SJSA1 (cell line): ENCODE measurements at places on chromosomes 2 and 18. TPM values are rescaled to one million over a fixed set of nuclear protein-coding genes. Genes with fewer than 3 reads are reported as not detected.

DNA sequence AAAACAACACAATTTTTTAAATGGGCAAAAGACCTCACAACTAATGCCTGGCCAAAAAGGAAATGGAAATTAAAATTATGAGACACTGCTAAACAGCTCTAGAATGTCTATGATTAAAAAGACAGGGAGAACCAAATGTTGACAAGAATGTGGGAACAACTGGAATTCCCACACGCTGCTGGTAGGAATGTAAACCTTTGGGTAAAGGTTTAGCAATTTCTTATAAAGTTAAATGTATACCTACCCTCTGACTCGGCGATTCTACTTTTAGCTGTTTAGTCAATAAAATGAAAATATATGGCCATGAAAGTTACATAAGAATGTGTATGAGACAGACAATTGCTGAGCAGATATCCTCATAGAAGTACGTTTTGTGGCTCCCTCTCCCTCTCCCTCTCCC lies 60.9 kb downstream of the ATF2 start:
- no peak overlapping the region for H3K4me3 ChIP-seq
- DNase-seq, result no peak
- no peak overlapping the region for H3K27ac ChIP-seq
- peaks cover 43% of the 10 kb centered on the region for H3K36me3 ChIP-seq

- no peak overlapping the region for H3K27ac ChIP-seq
- no peak for DNase-seq
- peaks cover 23% of the 10 kb centered on the region for H3K4me1 ChIP-seq
- no peaks in the 10 kb centered on the region for H3K36me3 ChIP-seq
- no peak overlapping the region for H3K4me3 ChIP-seq
- no peaks in the 10 kb centered on the region for H3K27me3 ChIP-seq
Measured at GRCh38 chr2:72111061-72111460, 36.6 kb downstream of the CYP26B1 start.

- no peaks in the 10 kb centered on the region for H3K27me3 ChIP-seq
- peaks cover 27% of the 10 kb centered on the region for H3K36me3 ChIP-seq
- H3K4me1 ChIP-seq, result no peaks in the 10 kb centered on the region
- no peak overlapping the region for H3K4me3 ChIP-seq
- no peak overlapping the region for H3K27ac ChIP-seq
Measured at GRCh38 chr2:135650721-135651120, 90.9 kb upstream of the UBXN4 start.

GRCh38 chr2:57080035-57080434 lies 896.2 kb downstream of the CCDC85A start:
- no peak for DNase-seq
- H3K36me3 ChIP-seq, result no peaks in the 10 kb centered on the region
- H3K4me1 ChIP-seq, result no peaks in the 10 kb centered on the region
- no peak overlapping the region for H3K4me3 ChIP-seq
- H3K27ac ChIP-seq, result no peak overlapping the region

DNA sequence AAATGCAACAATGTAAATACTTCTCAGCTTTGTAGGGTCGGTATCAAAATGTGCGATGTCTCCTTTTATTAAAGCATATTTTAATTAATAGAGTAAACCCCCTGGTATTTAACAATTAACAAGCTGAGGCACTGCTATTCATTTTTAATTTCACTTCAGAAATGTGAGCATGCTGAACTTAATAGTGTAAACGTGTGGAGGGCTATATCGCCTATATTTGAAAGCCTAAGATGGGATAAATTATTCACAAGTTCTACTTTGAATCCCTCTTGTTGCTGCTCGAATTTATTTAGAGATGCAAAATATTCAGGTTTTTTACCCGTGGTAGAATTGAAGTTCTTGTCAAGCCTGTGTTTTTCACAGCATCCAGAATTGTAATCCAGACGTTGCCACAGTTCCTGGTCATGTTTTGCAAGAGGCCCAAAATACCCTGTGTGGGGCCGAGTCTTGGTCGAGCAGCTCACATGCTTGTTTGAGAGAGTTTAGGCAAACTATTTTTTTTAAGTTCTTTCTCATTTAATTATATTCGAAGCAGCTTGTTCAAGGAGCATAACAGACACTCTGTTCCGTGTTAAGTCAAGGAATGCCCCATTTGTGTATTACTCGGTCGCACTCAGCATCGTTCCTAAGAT lies 2.5 kb downstream of the SALL3 start:
- no peak overlapping the region for H3K27ac ChIP-seq
- no peaks in the 10 kb centered on the region for H3K4me1 ChIP-seq
- no peaks in the 10 kb centered on the region for H3K36me3 ChIP-seq
- DNase-seq, result no peak

DNA sequence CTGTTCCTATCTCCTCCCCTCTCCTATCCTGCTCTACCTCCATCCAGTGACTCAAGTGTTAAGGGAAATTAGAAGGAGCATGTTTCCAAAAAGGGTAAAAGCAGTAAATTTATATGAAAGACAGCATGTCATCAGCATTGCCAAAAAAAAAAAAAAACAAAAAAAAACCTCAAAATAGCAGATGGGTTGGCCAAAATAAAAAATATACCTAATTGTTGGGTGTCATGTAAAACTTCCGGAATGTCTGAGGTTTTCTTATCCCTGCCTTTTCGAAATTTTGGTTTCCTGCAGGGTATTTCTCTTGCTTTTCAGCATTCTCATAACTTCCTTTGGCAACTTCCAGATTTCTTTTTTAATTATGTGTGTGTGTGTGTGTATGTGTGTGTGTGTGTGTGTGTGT lies 241.6 kb upstream of the FN1 start:
- H3K4me1 ChIP-seq, result peaks cover 10% of the 10 kb centered on the region
- no peak overlapping the region for H3K4me3 ChIP-seq
- no peak overlapping the region for H3K27ac ChIP-seq
- no peaks in the 10 kb centered on the region for H3K36me3 ChIP-seq

- DNase-seq, result no peak
- H3K36me3 ChIP-seq, result no peaks in the 10 kb centered on the region
- peaks cover 2% of the 10 kb centered on the region; the same call in 1 of the 2 replicates for H3K27me3 ChIP-seq
- H3K4me3 ChIP-seq, result no peak overlapping the region
- H3K27ac ChIP-seq, result no peak overlapping the region
Measured at GRCh38 chr2:239605976-239606375, 205.2 kb upstream of the HDAC4 start.

GRCh38 chr2:86426271-86426670 lies 14.9 kb upstream of the KDM3A start:
- DNase-seq, result no peak
- peaks cover 21% of the 10 kb centered on the region for H3K27me3 ChIP-seq
- H3K27ac ChIP-seq, result no peak overlapping the region
- H3K4me1 ChIP-seq, result no peaks in the 10 kb centered on the region

- no peak overlapping the region for H3K27ac ChIP-seq
- no peak overlapping the region for H3K4me3 ChIP-seq
- no peak for DNase-seq
- no peaks in the 10 kb centered on the region for H3K36me3 ChIP-seq
- peaks cover 15% of the 10 kb centered on the region for H3K4me1 ChIP-seq
- no peaks in the 10 kb centered on the region for H3K27me3 ChIP-seq
Measured at GRCh38 chr2:157931542-157931941, 55.4 kb upstream of the ACVR1 start.

GRCh38 chr18:830315-830901 lies 18.4 kb upstream of the YES1 start:
- peak overlapping the region; percentile 54 for H3K27ac ChIP-seq
- H3K36me3 ChIP-seq, result no peaks in the 10 kb centered on the region
- H3K27me3 ChIP-seq, result no peaks in the 10 kb centered on the region

The CDK15 gene
- total RNA-seq, result 11.6 and 29.4 TPM in 2 replicates

- peaks cover 5% of the 10 kb centered on the region; the same call in 1 of the 2 replicates for H3K4me1 ChIP-seq
- H3K4me3 ChIP-seq, result no peak overlapping the region
- no peaks in the 10 kb centered on the region for H3K36me3 ChIP-seq
- DNase-seq, result no peak
Measured at GRCh38 chr2:40256649-40257048, 195.2 kb downstream of the SLC8A1 start.

DNA sequence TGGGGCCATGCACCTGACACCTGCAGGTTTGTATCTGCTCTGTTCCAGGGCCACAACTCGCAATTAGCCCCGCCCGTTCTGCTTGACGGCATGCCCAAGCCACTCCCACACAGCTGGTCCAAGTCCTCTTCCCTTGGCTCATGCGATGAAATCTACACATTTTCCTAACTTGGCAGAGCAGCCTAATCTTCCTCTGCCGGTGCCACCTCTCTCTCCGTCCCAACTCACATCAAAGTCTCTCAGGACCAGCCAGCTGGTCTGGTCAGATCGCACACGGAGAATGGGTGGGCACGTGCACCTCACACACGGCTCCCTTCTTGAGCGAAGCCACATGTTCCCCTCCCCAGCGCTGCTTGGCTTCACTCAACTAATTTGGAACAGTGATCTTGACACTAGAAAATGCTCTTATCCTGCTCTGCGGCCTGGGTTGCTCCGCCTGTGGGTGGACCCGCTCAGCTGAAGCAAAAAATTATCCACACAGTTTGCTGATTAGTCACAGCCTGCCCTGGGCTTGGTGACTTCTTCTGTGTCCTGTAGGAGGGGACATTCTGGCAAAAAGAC lies 176.7 kb downstream of the NRP2 start:
- no peaks in the 10 kb centered on the region for H3K36me3 ChIP-seq
- no peak overlapping the region for H3K4me3 ChIP-seq
- H3K27ac ChIP-seq, result no peak overlapping the region

- H3K4me3 ChIP-seq, result peak overlapping the region; percentile 38
- H3K27ac ChIP-seq, result no peak overlapping the region
- H3K27me3 ChIP-seq, result peaks cover 14% of the 10 kb centered on the region
- H3K4me1 ChIP-seq, result peaks cover 44% of the 10 kb centered on the region
Measured at GRCh38 chr2:96144481-96145035, 682 bp downstream of the DUSP2 start.

GRCh38 chr2:233025706-233026105 lies 6.8 kb upstream of the NEU2 start:
- H3K36me3 ChIP-seq, result no peaks in the 10 kb centered on the region
- DNase-seq, result no peak
- no peaks in the 10 kb centered on the region for H3K27me3 ChIP-seq
- H3K27ac ChIP-seq, result no peak overlapping the region
- H3K4me3 ChIP-seq, result no peak overlapping the region

- no peaks in the 10 kb centered on the region for H3K27me3 ChIP-seq
- H3K36me3 ChIP-seq, result no peaks in the 10 kb centered on the region
- DNase-seq, result no peak
- H3K4me1 ChIP-seq, result 0 out of 2 replicates have a peak, but pooled peaks cover 5% of the 10 kb centered on the region
- H3K4me3 ChIP-seq, result no peak overlapping the region
- no peak overlapping the region for H3K27ac ChIP-seq
Measured at GRCh38 chr18:10131460-10132395, 217.9 kb downstream of the VAPA start.

DNA sequence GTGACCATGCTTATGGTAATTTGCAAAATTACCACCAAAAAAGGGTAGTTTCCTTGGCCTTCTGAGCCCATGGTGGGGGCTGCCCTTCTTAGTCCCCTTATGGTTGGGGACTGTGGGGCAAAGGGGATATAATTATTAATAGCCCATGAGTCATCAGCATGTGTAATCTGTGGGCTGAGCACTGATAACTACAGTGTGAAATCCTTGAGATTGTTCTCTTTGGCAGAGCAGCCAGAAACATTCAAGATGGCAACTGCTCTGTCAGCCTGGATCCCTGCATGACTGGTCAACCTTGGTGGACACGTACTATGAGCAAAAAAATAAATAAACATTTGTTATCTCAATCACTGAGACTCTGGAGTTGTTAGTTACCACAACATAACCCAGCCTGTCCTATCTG lies 61.3 kb downstream of the MGAT4A start:
- no peaks in the 10 kb centered on the region for H3K27me3 ChIP-seq
- H3K36me3 ChIP-seq, result no peaks in the 10 kb centered on the region
- H3K27ac ChIP-seq, result no peak overlapping the region
- H3K4me3 ChIP-seq, result no peak overlapping the region
- no peaks in the 10 kb centered on the region for H3K4me1 ChIP-seq
- DNase-seq, result no peak

GRCh38 chr2:102030855-102031527 lies 39.2 kb downstream of the IL1R2 start:
- peaks cover 41% of the 10 kb centered on the region for H3K4me1 ChIP-seq
- no peaks in the 10 kb centered on the region for H3K27me3 ChIP-seq
- no peaks in the 10 kb centered on the region for H3K36me3 ChIP-seq
- no peak overlapping the region for H3K4me3 ChIP-seq
- DNase-seq, result no peak

The SERPINB10 gene
- total RNA-seq, result 1.7 TPM in 1 of 2 replicates, not detected in the other

The NDC80 gene
- 69.6 and 75.8 TPM in 2 replicates for total RNA-seq

- peak overlapping the region; percentile 15; the same call in 1 of the 2 replicates for H3K27ac ChIP-seq
- no peak overlapping the region for H3K4me3 ChIP-seq
- H3K4me1 ChIP-seq, result peaks cover 9% of the 10 kb centered on the region
- H3K36me3 ChIP-seq, result peaks cover 84% of the 10 kb centered on the region
Measured at GRCh38 chr2:201157694-201158093, 25.2 kb upstream of the CASP10 start.

The IL36G gene
- total RNA-seq, result not detected in 2 replicates

DNA sequence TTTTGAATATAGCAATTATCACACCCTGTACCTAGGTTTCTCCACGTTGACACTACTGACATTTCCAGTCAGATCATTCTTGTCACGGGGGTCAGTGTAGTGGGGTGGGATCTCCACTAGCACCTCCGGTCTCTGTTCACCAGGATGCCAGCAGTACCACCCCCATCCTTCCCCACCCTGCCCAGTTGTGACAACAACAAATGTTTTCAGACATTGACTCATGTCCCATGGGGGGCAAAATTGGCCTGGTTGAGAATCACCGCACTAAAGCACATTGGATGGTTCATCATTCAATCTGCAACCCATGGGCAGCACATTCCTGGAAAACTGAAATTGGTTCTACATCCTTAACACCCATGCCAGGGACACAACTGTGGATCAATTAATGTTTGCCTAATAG lies 32.3 kb downstream of the FEZ2 start:
- no peak overlapping the region for H3K4me3 ChIP-seq
- H3K27me3 ChIP-seq, result no peaks in the 10 kb centered on the region
- H3K27ac ChIP-seq, result no peak overlapping the region
- H3K36me3 ChIP-seq, result peaks cover 53% of the 10 kb centered on the region
- peaks cover 80% of the 10 kb centered on the region for H3K4me1 ChIP-seq
- DNase-seq, result no peak

DNA sequence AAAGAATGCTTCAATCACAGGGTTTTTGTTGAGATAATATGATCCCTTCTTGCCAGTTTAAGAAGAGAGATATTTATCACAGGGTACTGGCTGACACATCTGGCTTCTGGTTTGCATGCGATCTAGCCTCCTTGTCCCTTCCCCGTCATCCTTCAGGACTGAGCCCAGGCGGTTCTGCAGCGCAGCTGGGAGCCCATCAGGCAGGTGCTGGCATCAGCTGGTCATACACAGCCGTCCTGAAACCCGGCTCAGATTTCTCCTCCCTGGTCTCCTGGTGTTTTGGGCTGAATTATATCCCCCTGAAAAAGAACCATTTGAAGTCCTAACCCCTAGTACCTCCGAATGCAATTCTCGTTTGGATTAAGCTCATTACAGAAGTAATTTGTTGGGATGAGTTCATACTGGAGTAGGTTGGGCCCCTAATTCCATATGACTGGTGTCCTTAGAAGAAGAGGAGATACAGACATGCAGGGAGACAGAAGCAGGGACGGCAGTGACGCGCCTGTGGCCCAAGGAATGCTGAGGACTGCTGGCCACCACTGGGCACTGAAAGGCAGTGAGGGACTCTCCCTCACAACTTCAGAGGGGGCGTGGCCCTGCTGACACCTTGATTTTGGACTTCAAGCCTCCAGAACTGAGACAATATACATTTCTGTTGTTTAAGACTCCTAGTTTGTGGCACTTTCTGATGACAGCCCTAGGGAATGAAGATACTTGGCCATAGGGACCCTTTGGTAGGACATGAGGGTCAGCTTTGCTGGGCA lies 83.9 kb upstream of the ODC1 start:
- no peak overlapping the region for H3K4me3 ChIP-seq
- H3K27me3 ChIP-seq, result no peaks in the 10 kb centered on the region
- H3K27ac ChIP-seq, result no peak overlapping the region
- DNase-seq, result no peak
